ENCODE measurements at places on chromosomes 1 and 21.
A peak's percentile ranks its signal among the peaks of the same experiment; 100 is the strongest.

- DNase-seq: no peak
These were observed 70.3 kb downstream of the TNFSF18 start for GRCh38 chr1:172980456-172980855.

- DNase-seq: no peak
These were observed 121.7 kb downstream of the KIF26B start for GRCh38 chr1:245276445-245276844.

GRCh38 chr1:70674941-70675685, 264.0 kb downstream of the CTH start:
- DNase-seq: no peak

DNA sequence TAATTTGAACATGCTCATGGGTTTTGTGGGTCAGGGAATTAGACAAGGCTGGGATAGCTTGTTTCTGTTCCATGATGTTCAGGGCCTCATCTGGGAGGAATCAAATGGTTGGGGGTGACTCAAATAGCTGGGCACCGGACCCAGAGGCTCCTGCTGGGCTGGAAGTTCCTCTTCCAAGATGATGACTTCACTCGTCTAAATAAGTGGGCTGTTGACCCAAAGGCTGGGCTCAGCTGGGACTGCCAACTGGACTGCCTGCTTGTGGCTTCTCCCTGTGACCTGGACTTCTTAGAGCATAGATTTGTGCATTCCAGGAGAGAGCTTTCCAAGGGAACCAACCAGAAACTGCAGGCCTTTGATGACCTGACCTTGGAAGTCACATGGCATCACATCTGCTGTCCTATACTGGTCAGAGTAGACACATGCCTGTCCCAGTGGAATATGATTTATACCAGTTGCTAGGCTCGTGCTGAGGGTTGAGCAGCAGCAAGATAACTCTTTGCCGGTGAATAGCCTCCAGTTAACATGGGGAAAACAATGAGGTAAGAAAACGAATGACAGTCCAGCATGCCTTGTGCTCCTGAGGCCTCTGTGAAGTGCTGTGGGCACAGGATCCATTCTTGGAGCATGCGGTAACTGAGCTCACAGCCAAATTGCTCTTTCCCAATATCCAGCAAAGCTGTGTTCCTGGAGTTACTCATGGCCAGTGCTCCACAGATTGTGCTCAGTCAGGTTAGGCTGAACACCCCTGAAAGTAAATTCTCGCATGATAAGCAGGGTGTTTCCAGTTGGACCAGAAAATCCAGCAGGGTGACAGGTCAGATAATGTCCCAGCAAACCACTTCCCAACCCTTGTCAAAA, 272.9 kb upstream of the TMEM51 start:
- no peak for DNase-seq

GRCh38 chr1:208531003-208531750, 287.0 kb upstream of the PLXNA2 start:
- no peak for DNase-seq

DNA sequence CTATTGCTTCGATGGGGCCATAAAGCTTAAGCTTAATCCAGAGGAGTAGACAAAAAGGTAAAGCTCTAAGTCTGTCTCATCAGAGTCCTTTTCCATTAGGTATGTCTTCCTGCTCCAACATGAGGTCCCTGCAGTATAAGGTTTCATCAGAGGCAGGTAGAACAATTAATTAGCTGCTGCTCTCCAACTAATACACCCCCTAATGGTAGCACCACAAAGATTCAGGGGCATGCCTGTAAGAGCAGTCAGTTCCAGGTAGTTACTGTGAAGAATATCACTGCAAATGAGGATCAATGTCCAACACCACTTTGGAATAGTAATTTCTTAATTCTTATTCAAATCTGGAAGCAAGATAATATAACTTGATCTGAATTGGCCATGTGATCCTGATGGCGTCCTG, 160.3 kb upstream of the ESRRG start:
- DNase-seq: no peak

DNA sequence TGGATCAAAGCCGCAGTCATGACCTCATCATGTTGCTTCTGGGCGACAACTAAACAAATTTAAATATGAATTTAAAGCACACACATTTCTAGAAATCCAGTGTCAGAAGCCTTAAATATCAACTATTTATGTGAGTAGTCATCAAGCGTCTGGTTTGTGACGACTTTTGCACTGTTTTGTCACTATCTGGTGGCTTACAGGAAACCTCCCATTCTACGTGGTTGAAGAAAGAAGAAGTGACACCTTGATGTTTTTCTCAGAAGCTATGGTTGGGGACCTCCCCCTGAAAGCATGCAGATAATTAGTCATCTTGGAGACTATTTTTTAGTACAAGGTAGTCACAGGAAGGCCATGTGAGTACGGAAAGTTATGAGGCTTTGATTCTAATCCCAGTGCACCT, 58.5 kb downstream of the TENT5C start:
- peak; percentile 61 for DNase-seq

- DNase-seq: no peak
These were observed 1652.2 kb downstream of the BRINP3 start for GRCh38 chr1:188825471-188825870.

GRCh38 chr1:6093611-6094010, 47.9 kb downstream of the KCNAB2 start:
- DNase-seq: no peak

DNA sequence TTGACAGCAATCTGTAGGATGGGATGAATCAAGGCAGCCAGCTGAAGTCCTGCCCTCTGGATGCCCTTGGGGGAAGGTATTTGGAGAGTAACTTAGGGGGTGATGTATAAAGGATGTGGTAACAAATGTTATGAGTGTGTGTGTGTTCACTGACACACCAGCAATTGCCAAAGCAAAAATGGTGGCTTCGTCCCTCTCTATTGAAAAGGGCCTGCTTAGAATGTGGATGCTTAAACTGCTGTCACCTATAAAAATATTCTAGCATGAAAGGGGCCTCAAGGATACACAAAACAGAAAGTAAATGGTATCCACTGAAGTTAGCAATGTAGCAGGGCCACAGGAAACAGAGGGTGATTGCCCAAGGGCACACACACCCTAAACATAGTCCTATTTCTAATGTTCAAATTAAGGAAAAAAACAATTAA, 15.1 kb upstream of the AIM2 start:
- DNase-seq: no peak

GRCh38 chr1:7278827-7279765, 492.0 kb upstream of the VAMP3 start:
- no peak for DNase-seq

GRCh38 chr1:43847290-43847689, 86.3 kb upstream of the ARTN start:
- no peak for DNase-seq

GRCh38 chr1:185426848-185427247, 109.8 kb upstream of the IVNS1ABP start:
- DNase-seq: no peak

GRCh38 chr1:66275601-66276023, 258.3 kb upstream of the SGIP1 start:
- no peak for DNase-seq

DNA sequence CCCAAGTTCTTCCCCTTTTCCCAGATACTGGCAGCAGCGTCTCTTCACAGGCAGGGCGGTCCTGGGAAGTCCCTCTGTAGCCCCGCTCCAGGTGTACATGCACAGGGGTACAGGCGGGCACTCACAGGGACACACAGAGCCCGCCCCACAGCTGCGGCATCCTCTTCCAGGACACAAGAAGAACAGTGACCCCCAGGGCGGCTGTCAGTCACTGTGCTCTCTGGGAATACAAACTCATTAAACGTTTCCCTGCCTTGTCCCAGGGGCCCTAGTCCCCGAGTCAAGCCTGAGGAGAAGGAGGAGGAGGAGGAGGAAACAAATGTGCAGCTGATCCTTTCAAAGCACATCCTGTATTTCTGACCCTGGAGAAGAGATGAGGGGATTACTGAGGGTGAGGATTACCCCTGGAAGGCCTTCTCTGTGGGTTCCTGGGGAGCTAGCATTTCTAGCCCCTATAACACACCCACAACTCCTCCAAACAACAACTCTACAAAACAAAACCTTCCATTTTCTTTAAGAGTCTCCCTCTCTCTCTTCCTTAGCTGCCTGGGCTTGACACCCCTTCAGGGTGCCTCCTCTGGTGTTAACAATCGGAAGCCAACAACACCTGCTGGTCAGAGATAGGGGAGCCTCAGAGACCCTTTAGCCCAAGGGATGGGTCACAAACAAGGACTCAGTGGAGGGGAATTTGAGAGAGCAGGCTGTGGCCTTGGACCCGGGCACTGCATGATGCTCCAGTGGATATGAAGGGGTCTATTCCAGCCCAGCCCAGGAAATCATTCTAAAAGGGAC, 28.4 kb upstream of the DMBX1 start:
- DNase-seq: no peak

GRCh38 chr21:44716984-44717383, 5.6 kb upstream of the TSPEAR start:
- no peak for DNase-seq

DNA sequence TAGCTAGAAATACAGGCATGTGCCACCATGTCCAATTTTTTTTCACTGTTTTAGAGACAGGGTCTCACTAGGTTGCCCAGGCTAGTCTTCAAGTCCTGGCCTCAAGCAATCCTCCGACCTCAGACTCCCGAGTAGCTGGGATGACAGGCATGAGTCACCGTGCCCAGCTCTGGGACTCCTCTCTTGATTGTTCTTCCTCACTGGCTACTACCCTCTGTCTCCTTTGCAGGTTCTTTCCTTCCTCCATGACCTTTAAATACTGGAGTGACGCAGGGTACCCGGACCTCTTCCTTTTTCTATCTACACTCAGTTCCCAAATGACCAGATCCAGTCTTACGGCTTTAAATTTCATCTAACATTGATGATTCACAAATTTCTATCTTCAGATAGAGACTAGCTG, 34.9 kb downstream of the ASH1L start:
- no peak for DNase-seq

DNA sequence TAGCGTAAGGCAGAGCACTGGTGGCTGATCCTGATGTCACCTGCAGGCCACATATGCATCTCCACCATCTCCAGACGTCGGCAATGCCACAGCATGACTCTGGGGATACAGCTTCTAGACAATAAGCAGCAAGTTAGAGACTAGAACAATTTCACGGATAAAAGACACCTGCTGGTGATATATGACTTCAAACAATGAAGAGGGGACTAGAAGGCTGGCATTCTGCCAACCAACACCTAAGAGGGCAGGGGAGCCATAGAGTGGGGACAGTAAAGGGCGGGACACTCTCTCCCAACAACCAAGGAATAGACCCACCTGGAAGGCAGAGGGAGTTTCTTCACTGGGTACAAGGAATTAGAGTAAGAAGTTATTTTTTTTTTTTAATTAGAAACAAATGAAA, 126.7 kb downstream of the SIM2 start:
- DNase-seq: no peak

- DNase-seq: no peak
These were observed 220.4 kb downstream of the TPR start for GRCh38 chr1:186154651-186155050.

DNA sequence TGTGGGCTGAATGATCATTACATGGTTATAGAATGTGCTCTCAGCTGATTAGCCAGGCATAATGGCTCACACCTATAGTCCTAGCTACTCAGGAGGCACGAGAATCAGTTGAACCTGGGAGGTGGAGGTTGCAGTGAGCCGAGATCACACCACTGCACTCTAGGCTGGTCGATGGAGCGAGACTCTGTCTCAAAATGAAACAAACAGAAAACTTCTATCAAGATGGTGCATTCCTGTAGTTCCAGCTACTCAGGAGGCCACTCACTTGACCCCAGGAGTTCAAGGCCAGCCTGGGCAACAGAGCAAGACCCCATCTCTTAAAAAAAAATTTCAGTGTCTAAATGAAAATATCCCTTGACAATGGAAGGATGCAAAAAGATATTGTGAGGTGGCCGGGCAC, 10.9 kb downstream of the TIMM17A start:
- no peak for DNase-seq

DNA sequence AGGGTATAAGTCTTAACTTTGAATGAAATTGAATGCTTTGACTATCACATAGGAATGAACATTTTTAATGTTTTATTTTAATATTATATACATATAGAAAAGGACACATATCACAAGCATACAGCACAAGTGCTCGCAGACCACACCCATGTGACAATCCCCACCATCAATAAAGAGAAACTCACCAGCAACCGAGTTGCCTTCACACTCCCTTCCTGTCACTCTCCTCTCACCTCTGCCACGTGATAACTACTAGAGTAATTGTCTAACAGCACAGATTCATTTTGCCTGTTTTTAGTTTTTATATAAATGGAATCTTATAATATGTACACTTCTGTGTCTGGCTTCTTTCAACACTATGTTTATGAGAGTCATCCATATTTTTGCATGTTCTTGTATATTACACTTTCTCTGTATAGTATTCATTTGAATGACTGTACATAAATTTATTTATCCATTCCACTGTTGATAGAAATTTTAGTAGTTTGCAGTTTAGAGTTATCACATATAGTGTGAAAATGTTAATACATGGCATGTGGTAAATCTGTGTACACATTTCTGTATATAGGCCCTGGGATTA, 304.9 kb upstream of the DUSP10 start:
- no peak for DNase-seq

Measured in activated CD4-positive, alpha-beta T cell treated with anti-CD3 and anti-CD28 coated beads for 4 hours (primary cell).